Naive thymus-derived CD8-positive, alpha-beta T cell (primary cell): ENCODE measurements at places on chromosomes 13 and 19.

DNA sequence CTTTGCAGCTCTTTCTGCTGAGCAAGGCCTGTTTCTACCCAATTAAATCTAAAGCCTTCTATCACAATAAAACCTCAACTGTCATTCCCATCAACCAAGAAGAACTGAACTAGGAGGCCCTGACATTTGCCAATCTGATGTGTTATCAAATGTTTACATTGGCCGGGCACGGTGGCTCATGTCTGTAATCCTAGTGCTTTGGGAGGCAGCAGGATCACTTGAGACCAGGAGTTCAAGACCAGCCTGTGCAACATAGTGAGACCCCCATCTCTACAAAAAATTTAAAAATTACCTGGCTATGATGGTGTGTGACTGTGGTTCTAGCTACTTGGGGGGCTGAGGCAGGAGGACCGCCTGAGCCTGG, 2.8 kb upstream of the FBXO17 start:
- peaks cover 48% of the 10 kb centered on the region for H3K27me3 ChIP-seq
- no peak for DNase-seq
- H3K4me1 ChIP-seq = peaks cover 18% of the 10 kb centered on the region
- H3K27ac ChIP-seq = no peak overlapping the region

DNA sequence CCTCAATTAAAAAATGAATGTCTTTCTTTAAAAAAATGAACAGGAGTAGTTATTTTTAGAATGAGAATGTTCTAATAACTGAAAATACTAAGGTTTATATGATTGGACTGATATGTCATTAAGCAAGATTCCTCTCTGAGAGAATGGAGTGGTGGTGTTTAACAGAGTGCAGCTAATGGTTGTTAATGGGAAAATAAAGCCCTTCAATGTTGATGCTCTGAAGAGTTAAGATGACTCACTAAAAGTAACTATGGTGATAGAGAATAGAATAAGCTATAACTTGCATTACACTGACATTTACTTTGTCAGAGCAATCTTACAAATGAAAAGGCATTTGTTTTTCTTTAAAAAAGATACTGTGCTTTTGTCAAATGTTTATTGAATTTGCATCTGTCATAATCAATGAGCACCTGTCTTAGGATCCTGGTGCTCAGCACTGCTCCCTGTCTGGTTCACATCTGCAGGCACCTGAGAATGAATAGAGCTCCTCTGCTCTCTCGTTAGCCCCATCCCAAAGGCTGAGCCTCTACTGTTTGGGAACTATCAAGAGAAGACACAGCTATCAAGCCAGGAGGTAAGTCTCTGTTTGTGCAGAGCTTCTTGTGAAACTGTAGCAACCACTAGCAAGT, 15.1 kb downstream of the PABPC3 start:
- H3K27me3 ChIP-seq = peaks cover 13% of the 10 kb centered on the region
- no peak overlapping the region for H3K4me3 ChIP-seq
- H3K27ac ChIP-seq = no peak overlapping the region
- no peak for DNase-seq
- no peaks in the 10 kb centered on the region for H3K36me3 ChIP-seq

DNA sequence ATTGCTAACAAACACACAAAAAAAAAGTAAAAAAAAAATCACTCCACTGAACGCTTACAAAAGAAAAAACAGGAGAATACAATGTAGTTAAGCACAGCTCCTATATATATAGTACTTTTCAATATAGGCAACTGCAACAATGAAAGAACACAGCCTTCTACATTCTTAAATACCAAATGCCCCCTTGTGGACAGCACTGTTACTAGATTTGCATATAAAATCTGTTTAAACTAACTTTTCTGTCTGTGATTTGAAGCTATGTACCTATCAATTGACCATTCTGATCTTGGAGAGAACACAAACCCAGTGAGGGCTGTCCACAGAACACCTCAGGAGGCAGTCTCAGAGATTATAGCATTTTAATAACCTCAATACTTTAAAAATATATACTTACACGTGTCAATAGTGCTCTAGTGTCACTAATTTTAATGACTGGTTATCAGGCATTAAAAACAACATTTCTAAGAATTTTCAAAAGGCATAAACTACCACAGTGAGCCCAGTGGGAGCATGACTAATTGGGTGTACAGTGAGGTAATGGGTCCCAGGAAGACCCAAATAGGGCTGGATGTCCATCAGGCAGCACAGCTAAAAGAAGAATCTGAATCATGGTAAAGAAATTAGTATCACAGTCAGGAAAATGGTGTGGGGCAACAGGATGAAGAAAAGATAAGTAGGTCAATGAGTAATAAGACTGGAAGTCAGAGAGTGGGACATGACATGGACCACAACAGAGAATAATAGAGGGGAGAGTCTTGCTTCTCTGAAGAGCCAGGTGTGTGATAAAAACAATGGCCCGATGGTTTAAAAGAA, 22.2 kb downstream of the CCDC169 start:
- no peaks in the 10 kb centered on the region for H3K36me3 ChIP-seq
- no peak overlapping the region for H3K27ac ChIP-seq
- peaks cover 16% of the 10 kb centered on the region for H3K27me3 ChIP-seq
- no peak overlapping the region for H3K4me3 ChIP-seq
- no peaks in the 10 kb centered on the region for H3K4me1 ChIP-seq

- H3K27ac ChIP-seq = no peak overlapping the region
- DNase-seq = no peak
- H3K4me3 ChIP-seq = no peak overlapping the region
- H3K27me3 ChIP-seq = peaks cover 12% of the 10 kb centered on the region
- H3K36me3 ChIP-seq = no peaks in the 10 kb centered on the region
- peaks cover 2% of the 10 kb centered on the region for H3K4me1 ChIP-seq
Measured at GRCh38 chr13:33279414-33280278, 5.9 kb downstream of the STARD13 start.

DNA sequence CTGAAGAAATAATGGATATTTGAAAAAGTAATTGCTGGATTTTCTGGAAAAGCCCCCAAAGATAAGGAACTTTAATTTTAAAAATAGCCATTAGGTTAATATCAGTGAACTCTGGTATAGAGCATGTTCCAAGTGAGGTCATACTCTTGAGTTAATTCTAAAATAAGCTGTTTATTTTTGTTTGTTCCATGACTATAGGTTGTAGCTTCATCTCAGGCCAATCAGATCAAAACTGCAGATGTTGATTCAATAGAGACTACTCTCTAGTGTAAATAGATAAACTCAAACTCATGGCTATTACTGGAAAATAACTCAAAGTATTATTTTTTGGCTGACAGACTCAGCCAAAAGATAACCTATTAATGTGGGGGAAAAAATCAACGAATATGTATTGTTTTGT, 815.1 kb downstream of the DIAPH3 start:
- H3K36me3 ChIP-seq = no peaks in the 10 kb centered on the region
- H3K27me3 ChIP-seq = peaks cover 10% of the 10 kb centered on the region
- no peaks in the 10 kb centered on the region for H3K4me1 ChIP-seq
- DNase-seq = no peak
